ENCODE measurements at places on chromosomes 3 and 15.

DNA sequence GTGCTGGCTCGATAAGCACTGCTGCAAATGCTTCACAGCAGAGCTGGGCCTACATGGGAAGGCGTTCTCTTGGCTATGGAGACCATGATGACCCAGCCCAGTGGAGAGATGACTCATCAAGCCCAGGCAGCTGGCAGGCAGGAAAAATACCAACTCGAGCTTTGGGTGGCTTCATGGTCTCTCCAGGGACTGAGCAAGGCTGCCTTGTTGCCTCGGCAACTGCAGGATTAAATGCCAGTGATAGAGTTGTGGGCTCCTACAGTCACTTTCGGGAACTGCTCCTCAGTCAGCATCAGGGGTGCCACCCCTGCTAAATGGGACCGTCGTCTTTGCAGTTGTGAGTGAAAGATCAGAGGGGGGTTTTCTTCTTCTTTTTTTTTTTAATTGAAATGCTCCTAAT, 54.6 kb upstream of the MYZAP start:
- DNase-seq = no peak

- DNase-seq = no peak
These were observed 334.8 kb downstream of the ERC2 start for GRCh38 chr3:56133423-56133822.

DNA sequence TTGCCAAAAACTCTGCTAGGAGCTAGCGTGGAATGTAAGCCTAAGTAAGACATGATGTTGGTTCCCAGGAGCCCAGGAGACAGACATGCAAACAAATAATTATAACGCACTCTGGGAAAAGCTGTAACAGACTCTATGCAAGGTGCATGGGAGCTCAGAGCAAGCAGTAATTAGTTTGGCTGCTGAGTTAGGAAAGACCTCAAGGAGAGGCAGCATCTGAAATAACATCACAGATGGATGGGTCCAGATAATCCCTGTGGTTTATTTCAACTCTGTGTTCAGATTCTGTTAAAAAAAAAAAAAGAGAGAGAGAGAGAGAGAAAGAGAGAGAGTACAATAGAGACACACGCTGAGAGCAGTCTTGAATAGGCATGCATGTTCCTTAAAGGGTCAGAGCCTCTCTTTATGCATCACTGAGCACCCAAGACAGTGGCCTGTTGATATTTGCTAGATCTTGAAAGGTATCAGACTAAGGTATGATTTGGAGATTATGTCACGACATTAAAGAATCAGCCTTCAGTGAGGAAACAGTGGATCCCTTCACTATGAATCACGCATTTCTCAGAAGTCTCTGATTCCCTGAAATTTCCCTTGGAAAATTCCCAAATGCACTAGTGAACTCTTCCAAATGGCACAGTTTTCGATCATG, 124.4 kb upstream of the LIPC start:
- DNase-seq = no peak

GRCh38 chr3:163878396-163878795, 1199.9 kb downstream of the SI start:
- DNase-seq = no peak

DNA sequence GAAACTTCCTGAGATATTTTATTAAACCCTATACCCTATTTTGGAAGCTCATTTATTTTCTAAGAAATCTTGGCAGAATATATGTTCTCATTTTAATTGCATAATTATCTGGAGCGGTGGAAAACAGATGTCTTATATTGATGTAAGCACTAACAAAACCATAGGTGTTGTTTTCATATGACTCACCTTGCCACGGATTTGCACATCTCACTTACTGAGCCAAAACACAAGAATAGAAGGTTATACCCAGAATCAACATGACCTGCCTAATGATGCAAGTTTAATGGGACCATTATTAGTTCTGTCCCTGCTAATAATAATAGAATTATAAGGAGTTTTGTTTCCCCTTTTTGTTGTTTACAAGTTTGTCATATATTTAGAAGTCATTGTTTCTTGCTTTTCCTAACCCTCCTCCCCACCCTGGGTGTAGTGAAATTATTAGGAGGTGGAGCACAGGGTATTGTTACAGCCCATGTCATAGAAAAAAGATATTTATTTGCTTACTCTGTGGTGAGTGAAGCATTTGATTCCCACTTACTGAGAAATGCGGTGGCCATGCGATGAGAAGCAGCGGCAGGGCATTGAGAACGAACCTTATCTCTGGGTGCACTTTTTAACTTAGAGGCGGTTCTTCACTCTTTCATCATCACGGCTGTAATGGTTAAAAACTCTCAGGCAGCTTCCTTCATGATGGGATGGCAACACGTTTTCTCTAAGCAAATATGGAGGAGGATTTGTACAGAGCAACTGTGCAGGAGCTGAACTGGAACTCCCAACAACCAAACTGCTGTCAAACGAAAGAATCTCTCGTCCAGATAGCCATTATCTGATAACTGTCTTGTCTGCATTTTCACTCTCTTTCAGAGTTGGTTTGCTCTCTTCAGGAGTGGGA, 521 bp downstream of the IL5RA start:
- no peak for DNase-seq

DNA sequence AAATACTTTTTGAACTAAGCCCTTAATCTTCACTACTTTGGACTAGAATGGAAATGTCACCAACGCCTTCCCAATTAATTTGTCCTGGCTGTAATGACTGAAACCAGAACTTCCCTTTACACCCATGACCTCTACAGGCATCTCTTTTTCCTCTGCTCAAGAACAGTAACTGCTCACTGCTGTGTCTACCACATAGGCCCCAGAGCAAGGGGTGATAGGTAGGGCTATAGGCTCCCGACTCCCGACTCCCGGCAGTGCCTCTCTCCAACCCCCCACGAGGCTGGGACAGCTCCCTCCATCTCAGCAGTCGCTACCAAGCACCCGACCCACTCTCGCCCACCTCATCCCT, 384 bp upstream of the LEKR1 start:
- no peak for DNase-seq

DNA sequence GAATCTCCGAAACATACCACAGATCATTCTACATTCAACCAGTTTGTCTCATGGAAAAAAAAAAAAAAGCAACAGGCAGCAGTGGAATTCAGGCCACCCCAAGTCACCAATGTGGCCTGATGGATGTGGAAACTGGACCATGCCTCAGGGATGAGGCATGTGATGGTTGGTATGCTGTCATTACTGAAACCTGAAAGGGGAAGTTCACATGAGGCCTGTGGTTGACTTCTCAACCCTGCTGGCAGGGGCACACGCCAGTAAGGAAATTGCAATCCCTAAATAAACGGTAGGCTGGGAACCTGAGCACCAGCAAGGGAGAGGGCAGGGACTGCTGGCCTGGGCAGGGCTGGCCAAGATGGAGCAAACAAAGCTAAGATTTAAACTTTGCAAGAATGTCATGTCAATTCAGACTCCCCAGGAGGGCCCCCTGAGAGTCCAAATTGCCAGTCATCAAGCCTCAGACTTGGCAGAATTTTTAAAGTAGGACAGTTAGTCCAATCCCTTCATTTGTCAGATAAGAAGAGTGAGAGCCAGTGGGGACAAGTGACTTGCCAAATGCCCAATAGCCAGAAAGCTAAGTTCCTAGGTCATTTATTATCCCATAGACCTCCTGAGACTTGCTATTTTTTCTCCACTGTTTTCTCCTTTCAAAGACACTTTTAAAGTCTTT, 310.4 kb downstream of the ERC2 start:
- DNase-seq = peak; percentile 82

GRCh38 chr15:26438718-26439117, 334.1 kb downstream of the GABRB3 start:
- no peak for DNase-seq

GRCh38 chr3:76930712-76931111, 109.2 kb upstream of the ROBO2 start:
- DNase-seq = no peak

DNA sequence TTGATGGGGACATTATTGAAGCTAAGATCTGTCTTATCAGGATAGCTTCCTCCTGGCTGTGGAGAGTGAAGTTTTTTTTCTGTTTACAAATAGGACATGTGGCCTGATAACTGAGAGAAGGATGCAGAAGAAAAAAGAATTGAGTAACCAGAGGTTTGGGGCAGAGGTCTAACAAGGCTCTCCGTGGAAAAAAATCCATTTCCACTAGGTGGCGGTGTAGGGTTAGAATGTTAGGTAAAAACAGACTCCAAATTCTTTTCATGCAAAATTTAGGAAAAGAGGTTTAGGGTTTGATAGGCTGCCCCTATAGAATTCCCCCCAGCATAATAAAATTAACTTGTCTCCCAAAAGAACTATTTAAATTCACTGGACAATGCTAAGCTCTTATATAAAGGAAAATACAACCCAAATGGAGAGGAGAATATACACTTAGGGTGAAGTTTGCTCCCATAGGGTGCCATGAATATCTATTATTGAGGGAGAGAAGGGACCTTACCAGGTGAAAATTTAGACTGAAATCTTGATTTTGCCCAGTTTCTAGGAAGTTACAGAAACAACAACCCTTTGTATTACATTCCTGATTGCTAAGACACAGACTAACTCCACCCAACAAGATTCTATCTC, 1560.4 kb downstream of the OTOL1 start:
- no peak for DNase-seq

- no peak for DNase-seq
These were observed 142.9 kb upstream of the SLC2A2 start for GRCh38 chr3:171169443-171169842.

GRCh38 chr3:102161384-102162006, 273.3 kb upstream of the ZPLD1 start:
- no peak for DNase-seq

DNA sequence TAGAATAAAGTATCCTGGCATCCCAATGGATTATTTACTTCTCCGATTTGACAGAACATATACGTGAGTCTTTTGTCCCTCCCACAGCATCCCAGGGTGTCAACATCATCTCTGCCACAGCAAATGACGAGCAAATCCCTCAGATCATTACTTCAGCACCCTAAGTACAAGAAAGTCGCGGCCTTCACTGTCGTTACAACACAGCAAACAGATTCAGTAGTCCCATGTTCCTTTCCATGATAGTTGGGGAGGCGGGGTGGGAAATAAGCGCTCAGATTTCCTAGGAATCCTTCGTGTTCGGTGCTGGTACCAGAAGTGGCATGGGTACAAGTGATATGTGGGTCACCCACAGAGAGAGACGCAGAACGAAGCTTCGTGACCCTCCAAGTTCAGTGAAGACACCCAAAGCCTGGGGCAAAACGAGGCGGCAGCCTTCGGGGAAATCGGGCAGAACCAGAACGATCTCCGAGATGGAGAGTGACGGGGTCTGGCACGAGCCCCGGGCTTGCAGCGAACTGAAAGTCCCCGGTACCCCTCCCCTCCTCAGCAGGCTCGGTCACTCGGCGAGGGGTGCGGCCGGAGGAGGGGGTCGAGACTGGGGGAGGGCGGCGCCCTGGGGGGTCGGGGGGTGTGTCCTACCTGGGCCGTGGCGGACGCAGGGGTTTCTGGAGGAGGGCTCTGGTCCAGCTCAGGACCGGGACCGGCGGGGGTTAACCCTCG, 619 bp downstream of the TTBK2 start:
- peak; percentile 20 for DNase-seq

DNA sequence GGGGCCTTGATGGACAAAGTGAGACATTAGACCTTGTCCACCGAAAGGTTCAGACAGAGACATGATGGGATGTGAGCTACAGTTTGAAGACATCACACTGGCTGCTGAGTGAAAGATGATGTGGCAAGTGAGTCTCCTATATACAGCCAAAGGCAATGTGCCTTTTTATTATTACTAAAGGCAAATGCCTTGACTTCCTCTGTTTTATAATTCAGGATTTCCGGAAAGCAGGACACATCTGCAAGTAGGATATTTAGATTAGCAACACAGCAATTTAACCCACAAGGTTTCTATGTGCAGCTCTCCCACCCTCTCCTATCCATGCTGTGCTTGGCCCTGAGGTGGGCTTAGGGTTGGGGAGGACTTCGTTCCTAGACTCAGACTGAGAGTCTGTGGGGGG, 20.7 kb downstream of the SPATA12 start:
- DNase-seq = no peak

DNA sequence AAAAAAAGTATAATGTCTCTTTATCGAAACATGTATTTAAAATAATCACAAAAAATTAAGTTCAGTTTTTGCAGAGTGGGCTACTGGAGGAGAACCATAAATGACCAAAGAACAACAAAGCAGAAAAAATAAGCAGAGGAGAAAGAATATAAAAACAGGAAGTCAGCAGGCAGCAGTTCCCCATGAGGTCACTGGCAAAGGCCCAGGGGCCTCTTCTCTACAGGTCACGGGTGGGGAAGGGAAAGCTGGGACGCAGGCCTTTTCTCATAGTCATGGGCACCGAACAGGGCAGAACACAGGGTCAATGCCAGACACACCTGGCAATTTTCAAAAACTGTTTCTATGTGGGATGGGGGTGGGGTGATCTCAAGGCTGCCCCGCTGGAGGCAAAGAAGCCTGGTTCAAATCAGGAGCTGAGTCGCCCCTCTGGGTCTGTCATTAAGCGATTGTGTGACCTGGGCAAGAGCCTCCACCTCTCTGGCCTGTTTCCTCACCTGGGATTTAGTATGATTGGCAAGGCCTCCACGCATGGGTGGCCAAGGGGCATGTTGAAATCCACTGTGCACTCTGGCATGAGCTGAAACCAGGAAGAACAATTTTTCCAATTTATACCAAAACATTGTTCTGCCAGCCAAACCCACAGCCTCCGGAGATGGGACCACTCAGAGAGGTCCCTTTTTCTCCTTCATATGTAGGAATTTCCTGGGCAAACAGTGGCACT, 43.8 kb upstream of the UACA start:
- peak; percentile 67 for DNase-seq

DNA sequence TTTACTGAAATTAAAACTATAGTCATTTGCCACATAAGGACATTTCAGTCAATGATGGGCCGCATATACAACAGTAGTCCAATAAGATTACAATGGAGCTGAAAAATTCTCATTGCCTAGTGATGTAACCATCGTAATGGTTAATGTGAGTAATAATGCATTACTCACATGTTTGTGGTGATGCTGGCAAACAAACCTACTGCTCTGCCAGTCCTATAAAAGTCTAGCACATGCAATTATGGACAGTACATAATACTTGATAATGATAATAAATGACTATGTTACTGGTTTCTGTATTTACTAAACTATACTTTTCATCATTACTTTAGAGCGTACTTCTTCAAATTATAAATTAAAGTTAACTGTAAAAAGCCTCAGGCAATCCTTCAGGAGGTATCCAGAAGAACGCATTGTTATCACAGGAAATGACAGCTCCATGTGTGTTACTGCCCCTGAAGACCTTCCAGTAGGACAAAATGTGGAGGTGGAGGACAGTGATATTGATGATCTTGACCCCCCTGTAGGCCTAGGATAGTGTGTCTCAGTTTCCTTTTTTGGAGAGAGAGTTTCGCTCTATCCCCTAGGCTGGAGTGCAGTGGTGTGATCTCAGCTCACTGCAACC, 102.7 kb downstream of the ATP1B3 start:
- no peak for DNase-seq

DNA sequence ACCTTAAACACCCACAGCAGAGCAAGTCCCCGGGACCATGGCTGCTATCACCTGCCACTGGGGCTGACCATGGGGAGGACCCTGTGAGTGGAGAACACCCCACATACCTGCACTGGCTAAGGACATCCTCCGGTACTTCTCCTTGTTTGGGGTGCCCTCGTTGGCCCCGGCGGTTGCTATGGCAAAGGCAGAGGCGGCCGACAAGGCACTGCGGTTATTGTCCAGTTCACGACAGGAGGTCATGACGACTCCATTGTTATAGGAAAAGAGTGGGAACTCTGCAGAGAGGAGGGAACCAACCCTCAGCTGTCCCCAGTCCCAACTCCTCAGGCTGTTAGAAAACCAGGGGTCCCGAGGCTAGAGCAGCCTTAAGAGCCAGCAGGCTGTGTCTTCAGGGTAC, 54.8 kb upstream of the CTSH start:
- no peak for DNase-seq

Measured in CD14-positive monocyte (primary cell).